ENCODE measurements at places on chromosomes 4 and X.

DNA sequence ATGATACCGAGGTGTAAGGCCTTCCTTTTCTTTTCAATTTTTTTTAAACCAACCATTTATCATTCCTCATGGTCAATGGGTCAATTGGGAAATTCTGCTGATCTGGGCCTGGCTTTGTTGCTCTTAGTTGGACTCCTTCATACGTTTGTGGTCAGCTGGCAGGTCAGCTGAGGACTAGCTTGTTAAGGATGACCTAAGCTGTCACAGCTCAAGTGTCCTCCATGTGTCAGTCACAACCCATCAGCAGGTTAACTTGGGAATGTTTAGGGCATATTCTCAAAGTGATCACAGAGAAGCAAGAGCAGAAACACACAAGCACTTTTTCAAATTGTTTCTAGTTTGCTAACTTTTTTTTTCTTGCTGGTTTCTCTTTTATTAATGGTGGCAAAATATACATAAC, 117.4 kb upstream of the MAB21L2 start:
- no peak for DNase-seq

GRCh38 chrX:71393919-71394318, 27.8 kb downstream of the TAF1 start:
- no peak for DNase-seq

DNA sequence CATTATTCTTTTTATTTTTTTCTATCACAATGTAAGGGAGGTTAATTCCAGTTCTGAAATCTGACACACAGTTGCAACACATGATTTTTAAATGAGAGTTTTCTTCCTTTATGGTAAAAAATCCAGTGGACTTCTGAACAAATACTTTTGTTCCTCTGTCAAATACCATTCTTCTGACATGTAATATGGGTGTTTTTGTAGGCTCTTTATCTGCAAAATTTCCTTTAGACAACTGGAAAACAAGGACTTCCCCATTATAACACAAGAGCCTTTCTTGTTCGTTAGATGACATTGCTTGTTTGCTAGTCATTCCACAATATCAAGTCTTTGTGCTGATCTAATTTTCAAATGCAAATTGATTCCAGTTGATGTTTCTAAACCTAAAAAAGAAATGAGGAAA, 7.7 kb downstream of the FANCB start:
- peak; percentile 34 for DNase-seq

- DNase-seq, result no peak
Measured at GRCh38 chrX:13476384-13476783, 93.0 kb upstream of the EGFL6 start.

GRCh38 chr4:121048165-121048564, 24.2 kb downstream of the NDNF start:
- DNase-seq, result no peak

DNA sequence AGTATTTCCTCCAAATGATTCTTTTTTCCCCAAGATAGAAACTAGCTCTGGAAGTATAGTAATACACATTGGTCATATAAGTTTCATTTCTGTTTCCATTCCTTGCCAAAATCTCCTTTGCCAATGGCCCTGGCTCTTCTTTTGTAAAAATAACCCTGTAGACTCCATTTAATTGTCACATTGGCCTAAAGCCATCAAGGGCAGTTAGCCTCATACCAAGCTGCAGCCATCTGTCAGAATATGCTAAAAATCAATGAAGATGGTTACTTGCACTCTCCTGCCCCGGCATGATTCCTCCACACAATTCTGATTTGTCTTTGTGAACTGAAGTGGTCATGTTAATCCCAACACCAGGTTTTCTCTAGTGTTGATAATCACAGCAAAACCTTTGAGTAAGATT, 380.5 kb downstream of the SH2D1A start:
- no peak for DNase-seq

DNA sequence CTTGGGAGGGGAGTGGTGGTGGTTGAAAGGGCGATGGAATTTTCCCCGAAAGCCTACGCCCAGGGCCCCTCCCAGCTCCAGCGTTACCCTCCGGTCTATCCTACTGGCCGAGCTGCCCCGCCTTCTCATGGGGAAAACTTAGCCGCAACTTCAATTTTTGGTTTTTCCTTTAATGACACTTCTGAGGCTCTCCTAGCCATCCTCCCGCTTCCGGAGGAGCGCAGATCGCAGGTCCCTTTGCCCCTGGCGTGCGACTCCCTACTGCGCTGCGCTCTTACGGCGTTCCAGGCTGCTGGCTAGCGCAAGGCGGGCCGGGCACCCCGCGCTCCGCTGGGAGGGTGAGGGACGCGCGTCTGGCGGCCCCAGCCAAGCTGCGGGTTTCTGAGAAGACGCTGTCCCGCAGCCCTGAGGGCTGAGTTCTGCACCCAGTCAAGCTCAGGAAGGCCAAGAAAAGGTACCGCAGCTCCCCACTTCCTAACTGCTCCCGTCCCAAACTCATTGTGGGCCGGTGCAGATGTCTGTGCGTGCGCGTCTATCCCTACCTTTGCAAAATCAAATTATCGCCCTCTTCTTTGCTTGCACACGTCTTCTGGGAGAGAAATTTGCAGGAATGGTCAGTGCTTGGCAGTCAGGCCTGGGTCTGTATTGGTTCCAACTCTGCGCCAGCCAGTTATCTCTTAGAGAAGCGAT, 533 bp downstream of the IL15 start:
- peak; percentile 61 for DNase-seq

GRCh38 chr4:73066928-73067327, 2.6 kb downstream of the COX18 start:
- no peak for DNase-seq

- peak; percentile 18 for DNase-seq
Measured at GRCh38 chr4:156832886-156833285, 138.7 kb downstream of the PDGFC start.

DNA sequence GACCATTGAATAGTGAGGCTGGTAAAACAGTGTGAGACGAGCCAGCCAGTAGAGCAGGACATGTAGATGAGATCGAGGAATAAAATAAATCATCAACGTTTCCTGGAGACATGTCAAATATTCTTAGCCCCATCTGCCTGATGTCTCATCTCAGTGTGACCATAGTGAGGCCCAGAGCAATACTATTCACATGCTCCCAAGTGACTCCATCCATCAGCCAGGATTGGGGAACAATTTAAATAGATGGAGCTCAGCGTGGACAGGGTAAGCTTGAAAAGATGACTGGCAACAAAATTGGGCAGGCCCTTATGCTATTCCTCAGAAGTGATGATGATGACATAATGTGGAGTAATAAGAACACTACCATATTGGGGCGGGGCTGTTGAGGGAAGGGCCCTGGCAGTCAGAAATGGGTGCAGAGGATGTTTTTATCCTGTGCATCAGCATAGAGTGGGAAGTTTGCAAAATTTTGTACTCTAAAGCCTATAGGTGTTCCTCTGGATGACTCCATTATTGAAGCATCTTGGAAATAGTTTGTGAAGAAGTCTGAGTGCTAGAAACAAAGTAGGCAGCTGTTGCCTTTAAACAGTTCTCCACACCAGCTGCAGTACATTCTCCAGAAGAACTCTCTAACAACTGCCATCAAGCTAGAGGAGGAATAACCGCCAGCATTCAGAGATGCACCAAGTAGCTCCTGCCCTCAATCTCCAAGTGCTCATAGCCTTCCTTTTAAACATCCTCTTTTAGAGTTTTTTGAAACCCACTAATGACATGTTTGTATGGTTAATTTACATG, 333.0 kb downstream of the DCHS2 start:
- peak; percentile 31 for DNase-seq

- DNase-seq, result no peak
Measured at GRCh38 chrX:128365492-128365891, 313.3 kb upstream of the ACTRT1 start.

Data from fibroblast of skin of right biceps (primary cell).